ENCODE measurements at places on chromosomes 11 and 22.
A peak's percentile ranks its signal among the peaks of the same experiment; 100 is the strongest.

- DNase-seq = no peak
These were observed 4.7 kb downstream of the MRGPRD start for GRCh38 chr11:68976095-68976494.

DNA sequence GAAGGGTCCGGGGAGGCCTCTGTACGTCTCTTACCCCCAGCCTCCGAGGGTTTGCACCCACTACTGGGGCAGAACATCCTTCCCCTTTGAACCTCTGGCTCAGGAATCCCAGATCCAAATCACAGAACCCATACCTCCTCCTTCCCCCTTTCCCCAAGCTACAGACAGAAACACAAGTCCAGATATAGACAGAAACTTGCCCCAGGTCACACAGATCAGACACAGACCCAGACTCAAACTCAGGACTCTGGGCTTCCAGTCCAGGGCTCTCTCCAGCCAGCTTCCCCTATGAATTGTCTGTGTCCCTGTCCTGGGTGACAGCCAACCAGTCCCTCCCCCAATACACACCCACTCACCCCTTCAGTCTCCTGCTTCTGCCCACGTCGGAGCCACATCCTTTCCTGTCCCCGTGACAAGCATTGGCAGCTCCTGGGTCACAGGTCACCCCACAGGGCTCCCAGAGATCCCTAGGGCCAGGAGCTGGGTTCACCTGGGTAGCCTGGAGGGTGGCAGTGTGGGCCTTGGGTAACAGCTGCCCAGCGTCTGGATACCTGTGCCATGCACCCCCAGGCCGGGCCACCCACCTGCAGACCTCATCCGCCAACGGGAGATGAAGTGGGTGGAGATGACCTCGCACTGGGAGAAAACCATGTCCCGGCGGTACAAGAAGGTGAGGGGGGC lies 772 bp downstream of the TBC1D10C start:
- DNase-seq = no peak

GRCh38 chr11:11580012-11580411 lies 41.8 kb downstream of the GALNT18 start:
- no peak for DNase-seq

GRCh38 chr11:3195251-3196160 lies 23.1 kb downstream of the MRGPRG start:
- no peak for DNase-seq

- no peak for DNase-seq
These were observed 123.9 kb downstream of the VPREB1 start for GRCh38 chr22:22368516-22368915.

DNA sequence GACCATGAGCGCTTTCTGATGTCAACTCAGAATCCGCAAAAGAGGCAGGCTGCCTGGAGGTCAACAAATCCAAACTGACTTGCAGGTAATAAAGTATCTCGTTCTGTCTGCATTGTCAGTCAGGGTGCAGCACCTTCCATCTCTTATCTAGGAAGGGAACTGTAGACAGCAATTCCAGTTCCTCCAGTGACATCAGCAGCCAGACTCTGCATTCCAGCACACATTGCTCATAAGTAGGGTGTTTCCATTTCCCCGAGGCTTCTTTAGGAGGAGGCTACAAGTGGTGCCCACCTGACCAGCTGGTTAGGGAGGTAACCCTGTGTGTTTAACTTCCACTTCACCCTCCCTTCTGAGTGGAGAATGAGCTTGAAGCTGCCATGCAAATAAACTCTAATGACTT lies 53.3 kb downstream of the NTM start:
- peak; percentile 1 for DNase-seq

DNA sequence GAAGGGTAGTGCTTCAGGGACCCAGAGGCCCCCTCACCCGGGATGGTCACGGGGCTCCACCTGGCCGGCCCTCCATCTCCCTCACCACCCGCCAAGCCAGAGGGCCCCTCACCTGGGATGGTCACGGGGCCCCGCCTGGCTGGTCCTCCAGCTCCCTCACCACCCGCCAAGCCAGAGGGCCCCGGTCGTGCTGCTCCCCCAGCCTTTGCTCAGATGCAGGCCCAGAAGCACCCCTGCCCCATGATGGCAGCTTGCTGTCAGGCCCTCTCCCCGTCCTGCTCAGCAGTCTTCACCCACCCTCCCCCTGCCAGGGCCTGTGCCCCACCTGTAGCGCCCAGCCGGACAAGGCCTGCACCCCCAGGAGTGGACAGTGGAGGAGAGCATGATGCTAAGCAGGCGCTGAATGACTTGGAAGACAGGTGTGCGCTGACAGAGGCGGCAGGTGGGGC lies 7.3 kb downstream of the DENND6B start:
- no peak for DNase-seq

GRCh38 chr22:36860821-36861659 lies at the start of gene NCF4:
TSS of gene NCF4 (plus strand) at chr22:36861006. CDS start at chr22:36861172, 166 bp downstream.
- DNase-seq = no peak

GRCh38 chr22:49297871-49298721 lies 529.6 kb downstream of the BRD1 start:
- DNase-seq = no peak

GRCh38 chr11:125390946-125391345 lies 105.1 kb downstream of the FEZ1 start:
- DNase-seq = peak; percentile 8

DNA sequence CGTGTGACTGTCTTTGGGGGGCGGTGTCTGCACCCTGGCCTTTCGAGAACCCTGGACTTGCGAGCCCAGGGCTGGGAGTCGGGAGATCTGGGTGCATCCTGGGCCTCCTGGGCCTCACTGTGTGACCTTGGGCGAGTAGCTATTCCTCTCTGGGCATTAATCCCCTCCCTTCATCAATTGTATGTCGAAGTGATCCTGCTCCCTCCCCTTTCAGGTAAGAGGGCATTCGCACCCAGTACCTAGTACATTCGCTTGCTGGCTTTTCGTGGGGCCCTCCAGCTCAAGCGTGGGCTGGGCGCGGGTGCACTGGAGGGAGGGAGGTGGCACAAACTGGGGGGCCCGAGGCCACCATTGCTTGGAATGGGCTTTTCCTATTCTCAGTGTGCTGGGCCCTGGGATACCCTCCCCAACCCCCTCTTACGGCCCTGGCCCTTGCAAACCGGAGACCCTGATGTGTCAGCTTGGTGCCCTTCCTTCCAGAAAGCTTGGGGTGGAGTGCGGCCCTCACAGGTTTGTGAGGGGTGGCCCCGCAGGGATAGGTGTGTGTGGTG lies 530 bp downstream of the USP35 start:
- DNase-seq = no peak

GRCh38 chr11:35007277-35007676 lies 90.9 kb downstream of the PDHX start:
- DNase-seq = no peak
